ENCODE measurements at places on chromosomes 12 and 14.

- no peak for DNase-seq
These were observed 23.3 kb downstream of the STXBP6 start for GRCh38 chr14:25026476-25027137.

- DNase-seq: no peak
These were observed 25.0 kb downstream of the SMOC1 start for GRCh38 chr14:69904246-69904645.

DNA sequence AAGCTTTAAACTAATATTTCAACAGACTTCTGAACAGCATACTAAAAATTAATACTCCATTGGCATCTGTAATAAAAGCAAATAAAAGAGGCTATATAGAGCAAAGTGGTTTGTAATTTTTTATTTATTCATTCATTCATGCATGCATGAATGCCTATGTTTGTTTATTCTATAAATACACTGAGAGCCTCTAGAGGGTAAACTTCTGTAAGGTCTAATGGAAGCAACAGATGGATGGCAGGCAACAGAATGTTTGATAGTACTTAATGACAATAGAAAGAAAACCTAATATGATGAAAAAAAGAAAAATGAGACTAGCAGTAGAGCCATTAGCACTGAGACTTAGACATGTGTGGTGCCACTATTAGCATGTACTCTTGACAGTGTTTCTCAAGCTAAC is 253.1 kb downstream of the CCDC91 start:
- no peak for DNase-seq

DNA sequence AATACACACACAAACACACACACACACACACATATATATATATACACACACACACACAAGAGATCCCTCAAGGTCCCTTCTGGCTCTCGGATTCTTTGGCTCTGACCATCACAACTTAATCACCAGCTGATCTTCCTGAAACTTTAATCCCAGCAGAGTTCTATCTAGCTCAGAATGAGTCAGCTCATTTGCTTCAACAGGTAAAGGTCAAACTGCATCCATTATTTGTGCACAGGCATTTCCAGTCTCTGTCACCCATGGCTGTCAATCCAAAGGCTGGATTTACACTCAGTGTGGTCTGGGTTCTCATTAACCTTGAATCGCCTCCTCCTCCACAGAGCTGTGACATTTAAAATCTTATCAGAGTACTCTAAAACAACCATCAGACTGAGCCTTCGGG is 113.3 kb upstream of the TMPO start:
- no peak for DNase-seq

- DNase-seq: no peak
These were observed 23.6 kb downstream of the KRT80 start for GRCh38 chr12:52168019-52168717.
